ENCODE measurements at places on chromosomes 2 and 18. TPM values are rescaled to one million over a fixed set of nuclear protein-coding genes. Genes with fewer than 3 reads are reported as not detected.

GRCh38 chr2:9222239-9222892 is 15.8 kb downstream of the ASAP2 start:
- no peak for DNase-seq

DNA sequence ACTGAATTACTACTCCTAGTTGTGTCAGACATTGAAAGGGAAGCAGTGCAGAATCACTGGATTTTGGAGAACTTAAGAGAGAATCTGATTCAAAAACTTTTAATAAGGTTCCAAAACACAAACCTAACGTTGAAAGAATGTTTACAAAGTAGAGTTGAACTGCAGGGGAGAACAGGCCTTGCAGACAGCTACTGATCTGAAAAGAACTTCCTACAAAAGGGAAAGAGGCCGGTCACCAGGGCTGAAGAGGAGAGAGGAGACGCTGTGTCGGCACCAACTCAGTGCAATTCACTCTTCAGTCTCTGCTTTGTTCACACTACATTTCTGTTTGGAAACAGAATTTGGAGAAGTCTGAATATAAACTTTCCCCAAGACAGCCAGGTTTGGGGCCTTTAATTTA is 124.0 kb downstream of the GAREM1 start:
- DNase-seq, result no peak

GRCh38 chr18:8856212-8856611 is 150.9 kb downstream of the MTCL1 start:
- no peak for DNase-seq

- no peak for DNase-seq
Measured at GRCh38 chr2:105915005-105915558, 170.4 kb downstream of the NCK2 start.

DNA sequence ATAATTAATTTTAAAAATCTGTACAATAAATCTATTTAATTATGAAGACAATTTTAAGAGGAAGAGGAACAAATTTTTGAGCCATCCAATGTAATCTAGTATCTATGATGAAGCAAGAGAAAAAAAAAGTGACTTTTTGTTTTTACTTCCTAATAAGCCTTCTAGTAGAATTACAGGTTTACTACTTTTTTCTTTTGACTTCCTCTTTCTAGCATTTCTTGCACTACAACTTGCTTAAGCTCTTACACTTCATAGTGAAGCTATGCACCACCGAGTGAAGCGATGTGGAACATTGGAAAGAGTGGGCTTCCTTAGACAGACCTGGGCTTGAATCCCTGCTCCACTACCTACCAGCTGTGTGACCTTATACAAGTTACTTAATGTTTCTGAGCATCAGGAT is 2.1 kb downstream of the SERPINB2 start:
- DNase-seq, result no peak

GRCh38 chr2:19062370-19062769 is 296.1 kb downstream of the OSR1 start:
- no peak for DNase-seq

DNA sequence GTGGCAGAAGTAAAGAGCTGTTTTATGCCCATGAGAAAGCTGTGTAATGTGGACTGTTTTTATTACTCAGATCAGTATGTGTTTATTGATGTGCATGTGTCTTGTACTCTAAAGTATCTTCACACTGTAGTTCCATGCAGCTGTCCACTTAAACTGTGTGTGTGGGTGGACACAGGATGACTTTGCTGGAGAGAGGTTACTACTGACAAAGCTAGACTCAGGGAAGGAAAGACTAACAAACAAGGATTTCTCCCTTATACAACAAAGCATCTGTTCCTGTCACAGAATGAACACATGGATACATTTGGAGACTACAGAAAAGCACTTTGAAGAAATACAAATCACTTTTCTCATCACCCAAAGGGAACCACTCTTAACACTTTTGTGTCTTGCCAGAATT is 10.0 kb downstream of the FHOD3 start:
- no peak for DNase-seq

DNA sequence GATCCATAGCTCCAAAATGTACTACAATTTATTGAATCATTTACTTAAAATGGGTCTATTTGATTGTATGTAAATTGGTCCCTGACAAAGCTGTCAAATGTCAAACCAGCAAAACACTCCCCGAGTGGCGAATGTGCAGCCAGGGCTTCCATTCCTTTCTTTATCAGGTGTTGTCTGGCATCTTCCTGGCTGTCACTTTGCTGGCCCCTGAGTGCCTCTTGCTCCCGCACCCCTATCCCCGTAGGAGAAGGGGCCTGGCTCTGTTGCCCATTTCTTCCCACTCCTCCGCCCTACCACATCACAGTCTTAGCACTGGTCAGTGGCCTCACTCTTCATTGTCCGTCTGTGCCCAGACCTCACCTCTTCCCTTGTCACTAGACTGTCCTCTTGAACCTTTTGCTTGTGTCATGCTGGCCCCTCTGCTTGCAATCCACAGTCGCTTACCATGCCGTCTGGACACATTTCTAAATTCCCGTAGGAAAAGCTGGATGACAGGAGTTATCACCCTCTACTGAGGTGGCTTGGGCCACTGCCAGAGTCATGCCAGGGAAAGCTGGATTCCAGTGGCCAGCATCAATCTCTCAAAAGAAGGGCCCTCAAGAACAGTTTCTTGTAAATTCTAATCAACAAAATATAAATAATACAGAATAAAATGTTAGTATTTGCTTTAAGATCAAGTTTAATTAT is 15.4 kb downstream of the UBE2F start:
- no peak for DNase-seq

GRCh38 chr2:143452817-143453451 is 323.7 kb downstream of the ARHGAP15 start:
- DNase-seq, result no peak

NPPC gene
- total RNA-seq, result 0.12 TPM

SERPINB13 gene
- total RNA-seq, result not detected

STK16 gene
- 23.1 TPM for total RNA-seq

GATA6 gene
- total RNA-seq, result 4.3 TPM

AGXT gene
- 0.07 TPM for total RNA-seq

Measured in A172 (cell line).